Chondrocyte (in vitro differentiated cells): ENCODE measurements at places on chromosomes 7 and 10. TPM values are rescaled to one million over a fixed set of nuclear protein-coding genes. Genes with fewer than 3 reads are reported as not detected.

The NEUROG3 gene
- not detected in 3 replicates for total RNA-seq

- H3K4me1 ChIP-seq = peaks cover 8% of the 10 kb centered on the region
- no peak overlapping the region for H3K4me3 ChIP-seq
- no peaks in the 10 kb centered on the region for H3K27me3 ChIP-seq
These were observed 18.3 kb upstream of the HBP1 start for GRCh38 chr7:107150375-107151073.

DNA sequence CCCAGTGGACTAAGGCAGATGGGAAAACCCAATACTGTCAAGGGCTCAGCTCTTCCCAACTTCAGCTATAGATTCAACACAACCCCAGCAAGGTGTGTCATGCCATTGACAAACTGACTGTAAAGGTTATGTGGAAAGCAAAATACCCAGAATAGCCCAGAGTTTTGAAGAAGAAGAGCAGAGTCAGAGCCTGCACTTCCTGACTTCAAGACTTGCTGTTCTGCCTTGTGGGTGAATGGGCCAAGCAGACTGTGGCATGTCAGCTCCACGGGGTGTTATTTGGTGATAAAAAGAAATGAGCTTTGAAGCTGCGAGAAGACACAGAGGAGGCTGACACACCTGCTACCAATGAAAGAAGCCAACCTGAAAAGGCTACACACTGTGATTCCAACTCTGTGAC is 89.7 kb downstream of the NKX6-2 start:
- no peak overlapping the region for H3K27ac ChIP-seq
- peaks cover 13% of the 10 kb centered on the region for H3K4me1 ChIP-seq
- H3K27me3 ChIP-seq = no peaks in the 10 kb centered on the region

DNA sequence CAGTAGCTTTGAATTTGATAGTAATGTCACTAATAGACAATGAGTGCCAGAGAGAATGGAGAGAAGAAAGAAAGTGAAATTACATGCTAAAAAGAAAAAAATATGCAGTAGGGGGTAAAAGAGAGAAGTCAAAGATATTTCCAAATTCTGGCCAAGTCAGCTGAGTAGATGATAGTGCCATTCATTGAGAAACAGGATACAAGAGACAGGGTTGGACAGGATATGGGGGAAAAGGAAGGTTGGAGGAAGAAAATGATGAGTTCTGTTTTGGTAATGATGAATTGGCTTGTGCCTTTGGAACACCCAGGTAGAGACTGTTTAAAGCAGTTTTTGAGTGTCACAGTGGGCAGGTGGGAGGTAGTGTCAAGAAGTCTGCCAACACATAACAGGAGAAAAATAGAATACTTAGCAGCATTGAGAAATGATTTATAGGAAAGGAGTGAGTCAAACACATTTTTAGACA is 78.3 kb downstream of the LRRC17 start:
- H3K4me3 ChIP-seq = no peak overlapping the region
- peaks cover 8% of the 10 kb centered on the region for H3K4me1 ChIP-seq
- no peaks in the 10 kb centered on the region for H3K36me3 ChIP-seq

GRCh38 chr10:49076319-49076718 is 39.0 kb downstream of the VSTM4 start:
- H3K4me3 ChIP-seq = no peak overlapping the region
- H3K36me3 ChIP-seq = peaks cover 15% of the 10 kb centered on the region
- peaks cover 14% of the 10 kb centered on the region for H3K4me1 ChIP-seq
- no peak overlapping the region for H3K27ac ChIP-seq
- H3K27me3 ChIP-seq = no peaks in the 10 kb centered on the region

DNA sequence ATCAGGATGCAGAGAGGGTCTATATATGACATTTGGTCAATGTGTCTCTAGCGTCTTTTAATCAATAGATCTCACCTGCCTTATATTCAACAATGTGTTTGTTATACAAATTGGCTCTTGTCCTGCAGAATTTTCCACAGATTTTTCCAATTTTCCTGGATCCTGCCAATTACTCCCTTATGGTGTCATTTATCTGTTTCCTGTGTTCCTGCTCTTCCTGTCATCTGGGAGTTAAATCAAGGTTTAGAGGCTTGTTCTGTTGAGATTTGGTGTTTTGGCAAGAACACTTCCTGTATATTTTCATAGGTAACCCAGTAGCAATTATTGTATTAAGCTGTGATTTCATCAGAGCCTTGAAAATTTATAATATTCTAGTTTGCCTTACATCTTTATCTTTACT is 8.8 kb upstream of the C10orf71 start:
- no peak for DNase-seq
- H3K4me3 ChIP-seq = no peak overlapping the region
- no peaks in the 10 kb centered on the region for H3K4me1 ChIP-seq
